ENCODE measurements at places on chromosomes 11 and 22. TPM values are rescaled to one million over a fixed set of nuclear protein-coding genes. Genes with fewer than 3 reads are reported as not detected.

- H3K4me3 ChIP-seq, result peak overlapping the region; percentile 69
- no peaks in the 10 kb centered on the region for H3K27me3 ChIP-seq
- DNase-seq, result no peak
- no peaks in the 10 kb centered on the region for H3K36me3 ChIP-seq
These were observed 23.4 kb upstream of the CELSR1 start for GRCh38 chr22:46560696-46561295.

GRCh38 chr11:20042811-20043341 is 117.4 kb downstream of the DBX1 start:
- H3K4me3 ChIP-seq, result no peak overlapping the region
- H3K27ac ChIP-seq, result no peak overlapping the region
- DNase-seq, result no peak
- H3K27me3 ChIP-seq, result peaks cover 7% of the 10 kb centered on the region
- no peaks in the 10 kb centered on the region for H3K36me3 ChIP-seq

The TTC36 gene
- total RNA-seq, result 0.47 TPM

The TEX54 gene
- total RNA-seq, result not detected

The C11orf87 gene
- 0.05 TPM for total RNA-seq

The SUSD2 gene
- 6.6 TPM for total RNA-seq

DNA sequence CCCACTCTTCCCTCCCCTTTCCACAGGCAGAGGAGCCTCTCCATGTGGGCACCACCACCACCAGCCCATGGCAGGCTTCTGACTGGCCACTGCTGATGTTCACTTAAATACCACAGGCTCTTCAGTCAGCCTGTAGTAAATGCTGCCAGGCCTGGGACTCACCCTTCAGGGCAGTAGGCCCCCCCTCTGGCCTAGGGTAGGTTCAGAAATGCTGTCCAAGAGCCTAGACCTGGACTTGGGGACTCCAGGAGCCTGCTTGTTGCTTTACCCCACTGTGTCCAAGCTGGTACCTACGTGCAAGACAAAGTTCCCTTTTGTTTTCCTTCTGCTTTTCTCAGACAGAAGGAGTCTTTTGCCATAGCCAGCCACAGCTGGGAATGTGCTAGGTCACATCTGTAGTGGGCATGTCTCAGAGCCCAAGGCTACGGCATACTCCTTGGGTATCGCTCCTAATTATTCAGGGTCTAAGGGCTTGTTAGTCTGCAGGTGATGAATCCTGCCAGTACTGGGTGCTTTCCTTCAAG is 38.6 kb downstream of the TMEM135 start:
- no peaks in the 10 kb centered on the region for H3K4me1 ChIP-seq
- H3K36me3 ChIP-seq, result no peaks in the 10 kb centered on the region
- H3K27me3 ChIP-seq, result no peaks in the 10 kb centered on the region
- no peak overlapping the region for H3K27ac ChIP-seq
- H3K4me3 ChIP-seq, result no peak overlapping the region

The SCUBE1 gene
- 3.9 TPM for total RNA-seq

The RBX1 gene
- 51.2 TPM for total RNA-seq

DNA sequence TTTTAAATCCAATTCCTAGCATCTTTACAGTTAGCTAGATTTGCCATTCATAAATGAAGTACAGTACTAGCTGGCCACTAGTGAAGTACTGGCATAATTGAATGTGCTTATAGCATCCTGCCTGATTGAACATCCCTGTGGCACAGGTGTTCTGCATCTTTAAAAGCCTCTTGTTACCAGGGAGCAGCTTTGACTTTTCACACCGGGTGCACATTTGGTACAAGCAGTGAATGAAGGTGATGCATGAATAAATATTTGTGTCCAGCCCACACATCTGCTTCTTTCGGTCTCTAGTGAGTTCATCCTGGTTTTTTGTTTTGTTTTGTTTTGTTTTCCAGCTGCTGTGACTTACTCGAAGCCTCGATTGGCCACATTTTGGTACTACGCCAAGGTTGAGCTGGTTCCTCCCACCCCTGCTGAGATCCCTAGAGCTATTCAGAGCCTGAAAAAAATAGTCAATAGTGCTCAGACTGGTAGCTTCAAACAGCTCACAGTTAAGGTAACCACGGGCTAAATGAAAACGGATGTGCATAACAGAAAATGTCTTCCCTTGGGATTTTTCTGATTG is 5.3 kb downstream of the ATP5MG start:
- H3K4me3 ChIP-seq, result no peak overlapping the region
- H3K27me3 ChIP-seq, result no peaks in the 10 kb centered on the region
- H3K27ac ChIP-seq, result no peak overlapping the region

The MRGPRE gene
- total RNA-seq, result not detected

The RIC3 gene
- not detected for total RNA-seq

- DNase-seq, result no peak
- no peaks in the 10 kb centered on the region for H3K27me3 ChIP-seq
- H3K4me1 ChIP-seq, result peaks cover 8% of the 10 kb centered on the region
- no peak overlapping the region for H3K4me3 ChIP-seq
These were observed 56.9 kb downstream of the PACS1 start for GRCh38 chr11:66126808-66127555.

The PAAF1 gene
- total RNA-seq, result 15.5 TPM

The SNX32 gene
- total RNA-seq, result not detected

The MMP8 gene
- total RNA-seq, result not detected

DNA sequence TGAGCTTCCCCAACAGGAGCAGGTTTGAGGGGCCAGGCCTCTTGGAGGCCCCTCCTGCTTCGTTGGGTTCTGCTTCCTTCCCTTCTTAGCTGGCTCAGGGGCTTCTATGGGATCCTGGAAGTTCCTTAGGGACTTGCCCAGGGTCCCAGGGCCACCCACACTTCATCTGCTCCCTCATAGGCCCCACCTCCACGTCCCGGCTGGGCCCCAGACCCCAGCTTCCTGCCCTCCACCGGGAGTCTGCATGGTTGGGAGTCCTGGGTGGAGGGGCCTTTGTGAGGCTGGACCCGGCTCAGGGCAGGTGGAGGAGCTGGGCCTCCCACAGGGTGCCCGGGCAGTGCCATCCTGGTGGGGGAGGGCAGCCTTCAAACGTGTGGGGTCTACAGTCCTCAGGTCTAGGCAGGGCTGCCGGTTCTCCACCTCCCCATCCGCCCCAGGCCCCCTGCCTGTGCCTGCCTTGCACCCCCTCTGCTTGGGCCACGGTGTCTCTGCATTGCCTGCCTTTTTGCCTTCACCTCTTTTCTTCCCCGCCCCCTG is 11.6 kb downstream of the OTUB1 start:
- DNase-seq, result no peak
- H3K4me1 ChIP-seq, result no peaks in the 10 kb centered on the region

GRCh38 chr22:50435291-50436014 is 39.4 kb downstream of the SBF1 start:
- H3K36me3 ChIP-seq, result peaks cover 16% of the 10 kb centered on the region
- no peak for DNase-seq
- no peaks in the 10 kb centered on the region for H3K27me3 ChIP-seq
- H3K27ac ChIP-seq, result no peak overlapping the region
- no peak overlapping the region for H3K4me3 ChIP-seq

GRCh38 chr22:39457556-39458443 is 988 bp downstream of the MGAT3 start:
- no peak overlapping the region for H3K27ac ChIP-seq
- no peak for DNase-seq
- H3K4me1 ChIP-seq, result peaks cover 4% of the 10 kb centered on the region
- H3K4me3 ChIP-seq, result no peak overlapping the region

- no peak for DNase-seq
- H3K27me3 ChIP-seq, result no peaks in the 10 kb centered on the region
- H3K4me1 ChIP-seq, result peaks cover 12% of the 10 kb centered on the region
- no peaks in the 10 kb centered on the region for H3K36me3 ChIP-seq
- H3K27ac ChIP-seq, result no peak overlapping the region
These were observed 89.9 kb downstream of the CTTN start for GRCh38 chr11:70488171-70488703.

DNA sequence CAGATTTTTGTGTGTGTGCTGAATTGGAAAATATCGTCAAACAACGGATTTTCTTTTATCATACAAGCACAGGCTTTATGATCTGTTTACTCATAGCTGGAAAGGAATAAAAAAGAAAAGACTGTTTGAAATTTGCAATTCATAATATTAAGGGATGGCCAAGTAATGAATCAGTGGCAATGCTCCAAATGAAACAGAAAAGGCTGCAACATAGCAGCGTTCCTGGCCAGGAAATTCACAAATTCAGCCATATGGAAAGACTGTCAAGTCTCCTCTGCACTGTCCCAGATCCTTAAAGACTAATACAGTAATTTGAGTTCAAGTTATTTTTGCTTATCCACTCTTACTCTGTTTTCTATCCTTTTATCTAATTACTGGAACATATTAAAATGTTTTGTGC is 98.2 kb downstream of the MSANTD4 start:
- DNase-seq, result no peak
- no peaks in the 10 kb centered on the region for H3K36me3 ChIP-seq
- no peak overlapping the region for H3K27ac ChIP-seq
- H3K27me3 ChIP-seq, result no peaks in the 10 kb centered on the region

The QSER1 gene
- 48.0 TPM for total RNA-seq

All from HCT116 (cell line).